ENCODE measurements at places on chromosomes 13 and 19. TPM values are rescaled to one million over a fixed set of nuclear protein-coding genes. Genes with fewer than 3 reads are reported as not detected.

CYP2A6 gene
- not detected for total RNA-seq

NKPD1 gene
- total RNA-seq = 0.30 TPM

APC2 gene
- total RNA-seq = 1.3 TPM

ZNF570 gene
- total RNA-seq = 5.4 TPM

FFAR1 gene
- not detected for total RNA-seq

PRR12 gene
- total RNA-seq = 51.4 TPM

CDX2 gene
- not detected for total RNA-seq

MAMSTR gene
- total RNA-seq = 5.9 TPM

GPC6 gene
- total RNA-seq = 23.3 TPM

DNA sequence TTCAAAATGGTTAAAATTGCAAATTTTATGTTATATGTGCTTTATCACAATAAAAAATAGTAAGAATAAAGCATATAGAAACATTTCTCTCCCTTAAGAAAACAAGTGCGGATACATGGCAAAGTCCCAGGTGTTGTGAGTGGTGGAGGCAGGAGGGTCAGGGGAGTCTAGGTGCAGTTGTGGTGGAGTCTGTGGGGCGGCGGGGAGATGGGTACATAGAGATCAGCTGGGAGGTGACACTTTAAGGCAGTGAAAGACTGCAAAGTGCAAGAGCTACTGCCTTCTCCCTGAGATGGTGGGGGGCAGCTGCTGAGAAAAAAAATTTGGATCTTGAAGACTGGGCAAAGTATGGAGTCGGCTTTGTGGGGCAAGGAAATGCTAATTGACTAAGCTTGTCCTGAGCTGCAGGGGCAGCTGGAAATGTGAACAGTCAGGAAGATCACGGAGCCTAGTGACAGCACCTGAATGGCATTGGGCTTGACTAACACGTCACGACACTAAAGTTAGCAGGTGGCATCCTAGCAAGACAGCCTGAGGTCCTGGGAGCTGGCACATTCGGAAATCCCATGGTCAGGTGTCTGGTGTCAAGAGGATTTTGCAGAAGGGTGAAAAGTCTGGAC is 72.9 kb upstream of the IRS2 start:
- no peak for DNase-seq

GRCh38 chr19:38278751-38279150 is 14.4 kb downstream of the SPINT2 start:
- DNase-seq = no peak

DNA sequence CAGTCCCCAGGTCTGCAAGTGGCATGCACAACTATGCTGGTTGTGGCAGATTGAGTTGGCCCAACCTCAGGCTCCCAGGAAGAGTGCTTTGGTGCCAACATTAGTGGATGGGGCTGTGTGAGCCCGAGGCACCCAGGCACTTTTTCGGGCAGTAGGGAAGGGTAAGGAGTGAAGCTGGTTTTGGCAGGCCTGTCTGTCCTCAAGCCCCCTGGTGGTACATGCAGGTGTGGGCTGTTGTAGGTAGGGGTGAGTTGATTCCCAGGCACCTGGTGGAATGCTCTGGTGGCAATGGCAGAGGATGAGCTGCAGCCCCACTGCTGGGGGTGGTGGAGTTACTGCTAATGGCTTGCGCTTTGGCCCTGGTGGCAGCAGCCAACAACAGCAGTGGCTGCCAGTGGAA is 723.7 kb upstream of the SLITRK1 start:
- no peak for DNase-seq

DNA sequence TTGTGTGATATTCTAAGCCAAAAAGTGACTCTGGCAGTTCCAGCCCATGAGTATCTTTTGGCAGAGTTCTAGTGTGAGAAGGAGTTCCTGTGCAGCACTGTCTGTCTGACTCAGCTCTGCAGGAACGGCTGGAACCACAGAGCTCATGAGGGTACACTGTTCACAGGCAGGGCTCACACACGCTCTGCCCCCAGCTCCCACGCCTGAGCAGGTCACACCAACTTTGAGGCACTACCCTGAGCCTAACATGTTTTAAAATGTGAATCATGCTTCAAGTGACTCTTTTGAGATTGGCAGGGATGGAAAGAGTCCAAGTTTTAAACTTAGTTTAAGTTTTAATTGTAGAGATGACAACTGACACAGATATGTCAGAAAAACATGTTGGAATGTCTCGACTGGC is 1203.3 kb downstream of the UQCRFS1 start:
- no peak for DNase-seq

GRCh38 chr19:46537136-46538097 is 41.8 kb upstream of the PNMA8B start:
- DNase-seq = peak; percentile 50

DNA sequence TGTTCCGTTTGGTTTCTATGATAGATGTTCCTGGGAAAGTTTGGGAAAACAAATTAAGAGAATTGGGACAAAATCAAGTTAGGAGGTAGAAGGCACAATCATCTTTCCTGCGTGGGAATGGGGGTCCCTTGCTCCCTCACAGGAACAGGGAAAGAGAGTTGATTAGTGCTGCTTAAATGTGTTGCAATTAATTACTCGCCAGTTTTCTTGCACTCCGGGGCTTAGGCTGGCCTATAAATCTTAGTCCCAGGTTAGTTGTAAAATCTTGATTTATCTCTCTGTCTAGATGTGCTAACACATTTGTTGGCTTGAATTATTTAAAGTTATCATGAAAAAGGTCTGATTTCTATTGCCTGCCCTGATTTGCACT is 10.1 kb downstream of the B3GLCT start:
- DNase-seq = peak; percentile 46

GRCh38 chr13:30576528-30576927 is 41.2 kb upstream of the USPL1 start:
- DNase-seq = peak; percentile 61

DNA sequence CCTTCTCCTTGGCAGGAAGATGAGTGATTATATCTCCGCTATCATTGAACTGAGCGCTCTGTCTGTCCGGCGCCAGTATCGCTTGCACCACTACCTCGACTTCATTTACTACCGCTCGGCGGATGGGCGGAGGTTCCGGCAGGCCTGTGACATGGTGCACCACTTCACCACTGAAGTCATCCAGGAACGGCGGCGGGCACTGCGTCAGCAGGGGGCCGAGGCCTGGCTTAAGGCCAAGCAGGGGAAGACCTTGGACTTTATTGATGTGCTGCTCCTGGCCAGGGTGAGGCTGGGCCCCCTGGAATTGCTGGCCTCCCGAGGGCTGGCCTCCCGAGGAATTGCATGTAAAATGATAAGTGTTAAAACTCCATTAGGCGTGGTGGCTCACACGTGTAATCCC is 32.1 kb downstream of the CYP4F22 start:
- no peak for DNase-seq

DNA sequence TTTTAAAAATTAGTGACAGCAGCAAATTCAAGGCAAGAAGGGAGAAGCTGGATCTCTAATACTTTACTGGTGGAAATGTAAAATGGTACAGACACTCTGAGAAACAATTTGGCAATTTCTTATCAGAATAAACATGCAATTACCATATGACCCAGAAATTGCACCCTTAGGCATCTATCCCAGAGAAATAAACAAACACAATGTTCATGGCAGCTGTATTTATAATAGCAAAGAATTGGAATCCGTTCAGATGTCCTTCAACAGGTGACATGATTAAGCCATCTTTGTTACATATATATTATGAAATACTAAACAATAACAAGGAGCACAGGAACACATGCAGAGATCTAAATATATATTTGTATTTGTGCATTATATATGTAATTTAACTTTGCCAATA is 756.5 kb downstream of the SLITRK1 start:
- DNase-seq = no peak

DNA sequence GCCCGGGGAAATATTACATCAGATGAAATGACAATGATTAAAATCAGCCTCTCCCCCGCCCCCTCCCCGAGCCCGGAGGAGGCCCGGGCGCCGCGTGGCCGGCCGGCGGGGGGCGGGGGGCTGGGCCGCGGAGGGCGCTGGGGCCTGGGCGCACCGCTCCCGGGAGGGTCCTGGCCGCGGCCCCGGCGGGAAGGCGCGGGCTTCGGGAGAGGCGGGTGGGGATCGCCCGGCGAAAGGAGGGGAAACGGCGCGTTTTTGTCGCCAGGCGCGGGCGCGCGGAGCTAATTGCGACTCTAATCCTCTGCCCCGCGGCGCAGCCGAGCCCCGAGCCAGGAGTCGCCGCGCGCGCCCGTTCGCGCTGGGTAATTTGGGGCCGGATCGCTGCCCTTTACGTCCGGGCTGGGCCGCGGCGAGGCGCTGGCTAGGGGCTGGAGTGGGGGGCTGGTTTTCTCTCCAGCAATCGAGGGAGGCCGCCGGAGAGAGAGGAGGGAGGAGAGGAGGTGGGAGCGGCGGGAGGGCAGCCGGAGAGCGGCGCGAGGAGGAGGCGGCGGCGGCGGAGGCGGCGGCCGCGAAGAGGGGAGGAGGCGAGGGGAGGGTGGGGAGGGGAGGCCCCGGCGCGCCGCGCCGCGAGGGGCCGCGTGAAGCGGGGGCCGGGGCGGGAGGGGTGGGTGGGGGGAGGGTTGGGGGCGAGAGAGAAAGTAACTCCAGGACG is at the start of gene KCTD15:
Gene KCTD15 (plus strand): TSS at position 707 of the 712 bp plus-strand sequence. CDS start 3,585 bp downstream, outside the sequence.
- DNase-seq = peak; percentile 61

GRCh38 chr13:98878486-98879126 is 99.3 kb downstream of the DOCK9 start:
- DNase-seq = no peak

DNA sequence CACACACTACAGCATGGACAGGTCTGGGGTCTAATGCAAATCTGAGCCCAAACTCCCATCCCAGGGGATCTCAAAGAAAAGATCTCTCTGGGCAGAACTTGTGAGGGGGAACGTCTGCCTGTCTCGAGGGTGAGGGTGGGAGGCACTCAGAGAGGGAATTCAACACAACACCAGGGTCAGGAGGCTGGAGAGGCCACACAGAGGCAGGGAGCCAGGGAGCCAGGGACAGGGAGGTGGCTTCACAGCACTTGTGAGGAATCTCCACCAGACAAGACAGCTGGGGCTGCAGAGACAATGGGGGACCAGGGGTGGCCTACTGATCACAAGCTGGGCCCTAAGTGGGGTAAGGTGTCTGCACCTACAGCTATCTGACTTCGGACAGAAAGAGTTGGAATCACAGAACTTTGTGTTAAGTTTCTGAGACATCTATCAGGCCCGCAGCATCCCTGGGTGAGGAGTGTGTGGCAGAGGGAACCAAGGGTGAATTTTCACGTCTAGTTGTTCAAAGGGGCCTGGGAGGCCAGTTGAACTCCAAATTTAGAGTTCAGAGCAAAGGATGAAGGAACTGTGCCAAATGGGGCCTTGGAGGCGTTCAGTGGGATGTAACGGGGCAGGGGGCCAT is 12.7 kb upstream of the AKAP8L start:
- DNase-seq = no peak

- no peak for DNase-seq
Observed at GRCh38 chr13:80070024-80070703, 270.8 kb downstream of the SPRY2 start.

DNA sequence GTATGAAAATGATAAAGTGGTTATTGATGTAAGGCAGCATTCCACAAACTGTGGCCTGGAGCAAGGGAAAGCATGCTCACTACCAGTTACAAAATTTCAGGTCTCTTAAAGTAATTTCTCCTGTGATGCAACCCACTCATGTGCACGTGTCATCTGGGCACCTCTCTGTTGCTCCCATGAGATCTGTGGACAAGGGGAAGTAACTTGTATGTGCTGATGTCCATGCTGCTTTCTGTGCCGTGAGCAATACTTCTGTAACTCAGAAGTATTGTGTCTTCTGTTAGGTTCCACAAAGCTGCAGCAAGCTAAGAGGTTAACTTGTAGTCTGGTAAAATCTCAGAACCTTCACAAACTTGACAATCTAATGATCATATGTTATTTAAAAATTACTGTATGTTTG is 930.0 kb upstream of the SLITRK6 start:
- DNase-seq = no peak

DNA sequence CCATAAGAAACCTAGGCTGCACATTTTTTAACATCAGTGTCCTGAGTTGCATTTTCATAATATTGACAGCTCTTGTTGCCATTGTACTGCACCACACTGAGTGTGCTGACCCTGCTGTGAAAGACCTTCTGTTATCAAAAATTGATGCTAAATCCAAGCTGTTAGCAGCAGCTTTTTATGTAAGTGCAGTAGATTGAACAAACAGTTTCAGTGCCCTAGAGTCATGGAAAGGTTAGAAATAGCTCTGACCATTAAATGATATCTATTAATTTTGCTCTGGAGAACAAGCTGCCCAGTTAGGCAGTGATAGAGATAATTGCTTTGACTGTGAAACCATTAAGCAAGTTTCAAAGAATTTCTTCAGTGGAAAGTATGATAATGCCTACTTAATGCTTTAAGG is 1289.2 kb upstream of the PCDH20 start:
- no peak for DNase-seq

- no peak for DNase-seq
Observed at GRCh38 chr19:39937787-39938186, 3.4 kb upstream of the FCGBP start.

GRCh38 chr19:34832581-34833112 is 59.6 kb upstream of the ZNF599 start:
- no peak for DNase-seq

GRCh38 chr13:48333976-48334375 is 30.4 kb downstream of the RB1 start:
- no peak for DNase-seq

DNA sequence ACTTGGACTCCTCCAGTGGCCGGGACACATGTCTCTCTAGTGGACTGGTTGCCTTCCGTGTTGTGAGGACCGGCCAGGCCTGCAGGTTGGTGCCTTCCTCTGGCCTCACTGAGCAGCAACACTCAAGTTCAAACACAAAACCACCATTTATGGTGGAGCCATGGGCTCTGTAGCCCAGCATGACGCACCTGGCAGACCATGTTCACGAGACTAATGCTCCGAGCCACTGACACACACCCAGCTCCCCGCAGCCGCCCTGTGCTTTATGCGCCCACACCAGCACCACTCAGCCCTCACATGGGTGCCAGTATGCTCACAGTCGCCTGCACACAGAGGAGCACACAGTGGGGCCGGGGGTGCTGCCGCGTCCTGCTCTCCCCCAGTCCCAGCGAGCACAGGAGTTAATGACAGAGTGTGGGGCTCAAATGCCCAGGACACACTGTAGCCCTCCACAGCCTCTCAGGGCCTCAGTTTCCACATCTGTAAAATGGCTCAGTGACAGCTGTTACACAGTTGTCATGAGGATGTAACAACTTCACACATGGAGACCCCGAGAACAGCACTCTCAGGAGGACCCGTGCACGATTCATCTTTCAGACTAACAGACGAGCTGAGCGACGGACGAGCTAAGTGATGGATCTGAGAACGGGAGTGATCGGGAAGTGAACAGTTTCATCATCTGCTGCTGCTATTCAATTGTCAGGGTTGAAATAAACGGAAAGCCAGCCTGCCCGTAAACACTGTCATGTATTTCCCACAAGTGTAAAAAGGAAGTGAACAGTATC is 7.8 kb downstream of the GAS6 start:
- no peak for DNase-seq

DNA sequence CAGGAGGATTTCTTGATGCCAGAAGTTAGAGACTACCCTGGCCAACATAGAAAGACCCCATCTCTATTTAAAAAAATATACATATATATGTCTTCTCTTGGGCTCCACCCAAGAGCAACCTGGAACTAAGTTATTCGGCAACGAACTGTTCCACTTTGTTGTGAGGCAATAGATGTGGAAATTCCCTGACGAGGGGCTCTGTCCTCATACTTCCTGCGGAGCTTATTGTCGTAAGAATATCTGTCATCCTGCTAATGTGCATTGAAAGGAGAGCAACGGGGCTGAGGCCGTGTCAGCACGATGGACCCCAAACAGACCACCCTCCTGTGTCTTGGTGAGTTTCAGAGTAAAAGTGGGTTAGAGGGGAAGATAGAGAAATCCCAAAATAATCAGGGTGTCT is at the start of gene FCAR:
Gene FCAR (plus strand): TSS at position 246 of the 400 bp plus-strand sequence. CDS start 55 bp downstream, at position 301.
- no peak for DNase-seq

GRCh38 chr19:2449019-2449418 is 7.7 kb downstream of the LMNB2 start:
- no peak for DNase-seq

- no peak for DNase-seq
Observed at GRCh38 chr19:33490041-33490451, 31.5 kb downstream of the PEPD start.
